ENCODE measurements at places on chromosomes 7 and 10. TPM values are rescaled to one million over a fixed set of nuclear protein-coding genes. Genes with fewer than 3 reads are reported as not detected.

Gene ZNF239
- total RNA-seq = 1.5 TPM

Gene SMIM30
- total RNA-seq = 27.6 TPM

Gene EVX1
- not detected for total RNA-seq

Gene MAGI2
- total RNA-seq = 1.9 TPM

Gene FGL2
- 66.3 TPM for total RNA-seq

Gene BAMBI
- total RNA-seq = 4.2 TPM

Gene HMX3
- 0.92 TPM for total RNA-seq

Gene OR2A42
- total RNA-seq = not detected

Gene ANXA8L1
- total RNA-seq = not detected

Gene PRSS37
- not detected for total RNA-seq

Gene MBLAC1
- total RNA-seq = 3.2 TPM

Gene AQP1
- total RNA-seq = 48.1 TPM

Gene MMD2
- total RNA-seq = 0.47 TPM

Gene HDAC9
- total RNA-seq = 17.5 TPM

Gene TRIL
- 1.5 TPM for total RNA-seq

Gene NPSR1
- not detected for total RNA-seq

Gene PLA2G12B
- total RNA-seq = 13.9 TPM

Gene LARP4B
- 116 TPM for total RNA-seq

Gene TRIM74
- total RNA-seq = 0.90 TPM

Gene CARD11
- 1.6 TPM for total RNA-seq

Gene IQUB
- 0.26 TPM for total RNA-seq

Gene CEP41
- total RNA-seq = 8.3 TPM

Gene GPRIN2
- total RNA-seq = 58.7 TPM

Gene TRPV6
- 0.44 TPM for total RNA-seq

Gene NPY
- 0.55 TPM for total RNA-seq

Gene SEMA3A
- 4.5 TPM for total RNA-seq

Gene HPS6
- total RNA-seq = 21.4 TPM

Gene OR2A5
- not detected for total RNA-seq

Gene METTL2B
- 24.1 TPM for total RNA-seq

Gene WEE2
- total RNA-seq = not detected

Gene ERVW-1
- not detected for total RNA-seq

Gene SFTPA1
- not detected for total RNA-seq

Gene FKBP6
- total RNA-seq = not detected

Gene ABCB1
- total RNA-seq = 226 TPM

Gene KIF20B
- 6.0 TPM for total RNA-seq

Gene FBXL15
- 27.7 TPM for total RNA-seq

Gene NANOS1
- 2.7 TPM for total RNA-seq

Gene SFRP5
- 0.41 TPM for total RNA-seq

Gene MYL10
- not detected for total RNA-seq

Gene HK1
- total RNA-seq = 81.3 TPM

Gene GIMAP8
- 5.5 TPM for total RNA-seq

Gene PON1
- total RNA-seq = not detected

Gene INSYN2A
- total RNA-seq = 0.51 TPM

Gene CELF2
- 36.1 TPM for total RNA-seq

Gene CLEC5A
- not detected for total RNA-seq

Gene PRF1
- total RNA-seq = 2.5 TPM

Gene ITPRID1
- 2.4 TPM for total RNA-seq

Gene STEAP1
- total RNA-seq = 24.5 TPM

Gene TAS2R5
- 2.4 TPM for total RNA-seq

Gene SNCG
- 2.9 TPM for total RNA-seq

Gene OPN1SW
- not detected for total RNA-seq

Gene ITGA8
- 2.2 TPM for total RNA-seq

Gene NRP1
- total RNA-seq = 52.3 TPM

Gene CLCN1
- not detected for total RNA-seq

Gene CPA4
- not detected for total RNA-seq

Gene SUGCT
- 19.1 TPM for total RNA-seq

Gene ACHE
- total RNA-seq = 20.9 TPM

Measured in mucosa of descending colon (tissue), 3 donors.